NCI-H69 (cell line): ENCODE measurements at places on chromosomes 3 and 15.

DNA sequence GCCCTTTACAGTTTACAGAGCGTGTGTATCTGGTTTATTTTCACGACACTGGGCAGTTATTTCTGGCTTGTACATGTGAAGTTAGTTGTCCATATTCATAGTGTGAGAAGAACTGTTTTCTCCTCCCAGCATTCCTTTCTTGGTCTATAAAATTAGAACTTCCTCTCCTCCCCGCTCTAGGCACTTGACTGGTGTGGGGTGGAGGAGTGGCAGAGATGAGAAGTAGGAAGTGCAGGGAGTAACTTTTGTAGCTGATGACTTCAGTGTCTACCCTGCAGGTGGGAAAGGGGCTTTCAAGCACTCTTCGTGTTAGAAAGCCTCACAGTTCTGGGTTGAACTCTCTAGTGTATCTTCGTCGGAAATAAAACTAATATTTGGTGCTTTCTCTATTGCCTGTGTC is 13.4 kb downstream of the APOD start:
- DNase-seq, result no peak

DNA sequence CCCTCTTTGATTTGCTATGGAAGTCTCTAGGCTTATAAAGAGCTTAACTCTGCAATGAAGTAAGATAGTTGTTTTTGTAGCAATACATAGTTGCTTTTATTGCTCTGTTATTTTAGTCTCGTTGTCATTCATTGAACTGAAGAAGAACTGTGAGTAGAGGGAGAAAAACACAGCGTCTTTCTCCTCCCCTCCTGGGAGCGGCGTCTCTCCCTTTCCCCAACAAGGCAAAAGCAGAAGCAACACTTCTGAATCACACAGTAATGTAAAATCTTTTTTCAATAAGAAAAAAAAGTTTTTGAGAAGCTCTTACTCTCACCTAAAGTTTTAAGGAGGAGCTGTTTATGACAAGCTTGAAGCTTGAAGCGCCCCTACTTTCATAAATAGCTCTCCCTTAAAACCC is 119.3 kb upstream of the SLC7A14 start:
- no peak for DNase-seq

GRCh38 chr15:69058830-69059556 is 44.5 kb downstream of the NOX5 start:
- peak; percentile 93 for DNase-seq

- no peak for DNase-seq
These were observed 100.9 kb upstream of the HACD2 start for GRCh38 chr3:123685780-123686179.

GRCh38 chr15:89067751-89068150 is 20.5 kb upstream of the ABHD2 start:
- no peak for DNase-seq

- DNase-seq, result peak; percentile 54
These were observed 31.4 kb upstream of the CHRNB4 start for GRCh38 chr15:78672285-78673014.

- peak; percentile 3 for DNase-seq
These were observed 16.4 kb downstream of the GRIP2 start for GRCh38 chr3:14523792-14524191.

DNA sequence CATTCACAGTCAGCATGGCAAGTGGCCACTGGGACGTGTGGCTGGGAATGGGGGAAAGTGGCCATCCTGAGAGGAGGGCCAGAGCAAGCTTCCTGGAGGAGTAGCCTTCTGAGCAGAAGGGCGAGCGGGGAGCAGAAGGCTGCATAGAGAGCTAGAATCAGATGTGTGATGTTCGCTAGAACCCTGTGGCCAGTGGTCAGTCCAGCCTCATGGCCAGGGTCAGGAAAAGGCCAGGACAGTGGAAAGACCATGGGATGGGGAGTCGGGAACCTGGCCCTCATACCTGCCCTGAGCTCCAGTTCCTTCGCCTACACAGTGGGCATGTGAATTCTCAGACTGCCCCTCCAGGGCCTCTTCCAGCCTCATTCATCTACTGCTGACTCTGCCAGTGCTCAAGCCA is 102.4 kb downstream of the DNAJB8 start:
- DNase-seq, result no peak

DNA sequence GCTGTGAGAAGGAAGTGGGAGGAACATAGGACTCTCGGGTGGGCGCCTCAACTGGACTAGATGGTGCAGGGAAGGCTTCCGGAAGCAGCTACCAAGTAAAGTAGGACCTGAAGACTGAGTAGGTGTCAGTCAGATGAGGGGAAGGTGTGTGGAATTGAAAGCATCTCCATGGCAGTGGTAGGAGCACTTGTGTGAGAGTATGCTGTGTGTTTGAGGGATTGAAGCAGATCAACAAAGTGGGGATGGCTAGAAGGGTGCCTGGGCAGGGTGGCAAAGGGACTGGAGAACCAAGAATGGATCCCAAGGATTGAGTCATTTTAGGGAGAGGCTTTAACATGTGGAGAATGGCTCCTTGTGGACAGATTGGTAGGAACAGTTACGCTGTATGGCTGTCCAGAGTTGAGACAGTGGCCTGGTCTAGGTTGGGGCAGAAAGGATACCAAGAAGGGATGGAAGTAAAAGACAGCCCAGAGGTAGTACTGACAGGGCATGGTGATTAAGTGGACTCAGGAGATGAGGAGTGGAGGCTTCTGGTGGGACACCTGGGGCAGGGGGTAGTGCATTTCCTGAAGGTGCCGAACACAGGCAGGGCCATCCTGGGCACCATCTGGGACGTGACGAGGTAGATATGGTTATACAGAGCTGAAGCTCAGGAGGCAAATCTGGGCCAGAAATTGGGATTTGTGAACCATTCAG is 1.5 kb downstream of the UQCC5 start:
- no peak for DNase-seq

- no peak for DNase-seq
These were observed 70.3 kb downstream of the TRIM42 start for GRCh38 chr3:140748171-140748570.

DNA sequence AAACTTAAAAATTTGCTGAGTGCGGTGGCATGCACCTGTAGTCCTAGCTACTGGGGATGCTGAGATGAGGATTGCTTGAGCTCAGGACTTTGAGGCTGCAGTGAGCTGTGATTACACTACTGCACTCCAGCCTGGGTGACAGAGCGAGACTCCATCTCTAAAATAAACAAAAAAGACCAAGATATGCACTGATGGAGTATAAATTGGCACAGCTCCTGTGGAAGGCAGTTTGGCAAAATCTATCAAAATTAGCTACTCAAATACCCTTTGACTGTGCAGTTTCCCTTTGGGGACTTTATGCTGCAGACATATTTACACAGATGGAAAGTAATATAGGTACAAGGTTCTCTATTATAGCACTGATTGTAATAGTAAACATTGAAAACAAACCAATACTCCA is 18.1 kb upstream of the U2SURP start:
- peak; percentile 66 for DNase-seq

DNA sequence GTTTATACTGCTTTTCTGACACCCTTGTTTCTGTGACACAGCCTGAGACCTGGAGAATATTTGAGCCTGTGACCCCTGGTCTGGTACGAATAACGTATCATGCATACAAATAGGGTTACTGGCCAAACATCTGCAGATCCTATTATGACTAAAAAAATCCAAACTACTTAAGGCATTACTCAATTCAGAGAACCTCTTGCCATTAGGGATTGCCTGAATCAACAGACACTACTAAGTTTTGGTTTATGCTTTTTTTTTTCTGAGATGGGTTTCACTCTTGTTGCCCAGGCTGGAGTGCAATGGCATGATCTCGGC is 35.4 kb downstream of the OSBPL10 start:
- no peak for DNase-seq

DNA sequence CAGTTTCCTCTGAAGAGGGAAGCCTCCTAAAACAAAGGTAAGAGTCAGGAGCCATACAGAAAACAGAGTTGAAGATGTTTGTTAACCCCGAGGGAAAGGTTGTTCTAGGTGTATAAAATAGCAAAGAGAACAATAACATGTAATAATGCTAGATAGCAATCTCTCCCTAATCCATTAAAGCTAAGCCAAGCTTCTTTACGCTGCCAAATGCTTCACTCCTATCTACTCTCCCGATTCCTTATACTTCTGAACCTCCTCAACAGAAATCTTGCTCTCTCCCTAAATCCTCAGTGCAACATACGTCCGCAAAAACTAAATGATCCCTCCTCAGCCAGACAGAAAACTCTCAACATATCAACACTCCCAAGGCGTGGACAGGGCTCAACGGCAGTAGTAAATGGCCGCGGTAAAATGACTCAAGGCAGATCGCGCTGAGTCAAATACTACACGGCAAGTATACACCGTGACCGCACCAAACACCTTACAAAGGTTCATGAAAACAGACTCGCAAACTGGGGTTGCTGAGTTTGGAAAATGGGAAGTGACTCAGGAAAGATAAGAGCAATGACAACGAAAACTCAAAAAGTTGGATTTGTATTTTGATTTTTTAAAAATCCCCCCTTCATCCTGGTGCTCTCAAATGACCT is 682 bp downstream of the CLDND1 start:
- peak; percentile 53 for DNase-seq

- DNase-seq, result peak; percentile 83
These were observed 617.1 kb downstream of the SQOR start for GRCh38 chr15:46251903-46252302.

- DNase-seq, result peak; percentile 77
These were observed 340.1 kb downstream of the PTPRG start for GRCh38 chr3:61901496-61901895.

DNA sequence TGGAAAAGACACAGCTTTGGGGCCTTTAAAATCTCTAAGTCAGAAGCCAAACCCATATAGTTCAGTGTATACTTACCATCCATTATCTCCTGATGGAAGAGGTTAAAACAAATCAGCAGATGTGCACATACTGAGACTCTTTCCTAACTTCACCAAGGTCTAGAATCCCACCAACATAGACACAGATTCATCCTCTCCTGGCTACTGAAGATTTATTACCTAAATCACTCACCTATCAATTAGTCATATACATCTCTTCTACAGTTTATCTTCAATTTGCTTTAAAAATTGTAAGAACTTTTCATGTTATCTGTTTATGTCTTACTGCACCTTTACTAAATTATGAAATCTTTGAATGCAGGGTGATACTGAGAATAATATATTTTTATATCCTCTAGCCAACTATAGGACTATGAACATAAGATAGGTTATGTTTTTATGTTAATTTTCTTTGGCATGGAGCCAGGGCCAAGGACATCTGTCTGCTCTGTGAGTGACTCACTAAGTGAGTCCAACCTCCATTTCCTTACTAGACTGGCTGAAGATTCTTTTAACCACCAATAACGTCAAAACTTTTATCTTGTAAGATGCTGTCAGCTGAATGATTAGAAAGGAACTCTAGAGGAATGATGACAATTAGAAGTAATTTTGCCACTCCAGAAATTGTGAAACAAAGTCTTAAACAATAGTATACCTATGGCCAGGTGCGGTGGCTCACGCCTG is 397.6 kb downstream of the FOXP1 start:
- DNase-seq, result peak; percentile 73

DNA sequence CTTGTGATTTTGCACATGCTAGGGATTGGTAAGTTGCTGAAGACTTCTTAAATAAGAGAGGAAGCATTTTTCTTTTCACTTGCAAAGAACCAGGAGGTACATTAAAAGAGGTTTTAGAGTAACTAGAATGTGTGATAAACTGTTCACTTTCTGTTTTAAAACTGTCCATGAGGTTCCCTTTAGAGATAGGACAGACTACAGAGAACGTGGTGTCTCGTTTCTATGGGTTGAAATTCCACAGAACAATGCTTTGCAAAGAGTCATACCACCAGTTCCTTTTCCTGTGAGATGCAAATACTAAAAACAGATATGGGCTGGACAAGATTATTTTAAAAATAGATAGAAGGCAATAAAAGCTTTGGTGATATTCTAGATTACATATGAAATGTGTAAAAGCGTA is 372.8 kb downstream of the TIGIT start:
- DNase-seq, result no peak

- no peak for DNase-seq
These were observed 36.7 kb upstream of the ZNF774 start for GRCh38 chr15:90315278-90315982.

DNA sequence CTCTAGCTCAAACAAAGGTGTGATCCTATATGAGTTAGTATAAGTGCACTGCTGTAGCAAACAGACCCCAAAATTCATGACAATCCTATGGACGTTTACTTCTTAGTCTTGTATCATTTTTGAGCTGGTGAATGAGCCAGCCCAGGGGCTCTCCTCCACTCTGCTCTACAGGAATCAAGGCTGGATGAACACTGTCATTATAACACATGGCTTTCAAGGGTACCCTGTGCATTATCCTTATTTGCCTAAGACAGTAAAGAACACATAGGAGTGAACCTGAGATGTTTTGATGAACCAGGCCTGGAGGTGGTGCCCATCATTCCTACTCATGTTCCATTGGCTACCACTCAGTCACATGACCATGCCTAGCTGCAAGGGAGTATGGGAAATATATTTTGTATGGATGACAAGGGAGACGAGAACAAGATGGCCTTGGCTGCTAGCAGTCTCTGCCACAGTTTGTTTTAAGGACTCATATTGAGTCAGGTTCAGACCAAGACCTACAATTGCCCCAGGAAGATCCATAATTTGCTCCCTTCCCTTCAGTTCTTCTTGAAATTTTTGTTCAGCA is 107.4 kb upstream of the HES1 start:
- DNase-seq, result no peak

- DNase-seq, result peak; percentile 43
These were observed 1.3 kb downstream of the ABHD2 start for GRCh38 chr15:89089316-89090230.

DNA sequence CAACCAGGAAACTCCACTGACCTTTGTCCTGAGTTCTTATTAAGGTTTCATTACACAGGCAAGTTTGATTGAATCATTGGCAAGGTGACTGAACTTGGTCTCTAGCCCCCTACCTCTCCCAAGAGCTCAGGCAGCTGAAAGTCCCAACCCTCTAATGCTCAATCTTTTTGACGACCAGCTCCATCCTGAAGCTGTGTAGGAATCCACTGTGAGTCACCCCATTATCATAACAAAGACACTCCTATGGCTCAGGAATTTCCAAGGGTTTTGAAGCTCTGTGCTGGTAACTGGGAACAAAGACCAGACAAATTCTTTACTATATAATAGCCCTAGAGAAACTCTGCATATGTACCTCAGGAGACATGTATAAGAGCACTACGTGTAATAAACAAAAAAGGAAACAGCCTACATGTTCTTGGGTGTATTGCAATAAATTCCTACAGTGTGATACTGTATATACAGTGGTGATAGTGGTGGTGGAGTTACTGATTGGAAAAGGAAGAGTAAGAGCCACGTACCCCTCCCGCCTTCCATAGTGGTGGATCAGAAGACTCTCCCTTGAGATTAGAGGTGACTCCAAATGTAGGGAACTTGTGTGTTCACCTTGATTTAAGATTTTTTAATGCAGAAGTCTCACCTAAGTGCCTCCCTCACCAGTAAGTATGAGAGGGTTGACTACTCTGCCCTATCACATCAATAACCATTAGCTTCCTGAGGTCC is 116.6 kb downstream of the ST8SIA2 start:
- DNase-seq, result no peak

- no peak for DNase-seq
These were observed 199.3 kb downstream of the GAP43 start for GRCh38 chr3:115822579-115822978.

DNA sequence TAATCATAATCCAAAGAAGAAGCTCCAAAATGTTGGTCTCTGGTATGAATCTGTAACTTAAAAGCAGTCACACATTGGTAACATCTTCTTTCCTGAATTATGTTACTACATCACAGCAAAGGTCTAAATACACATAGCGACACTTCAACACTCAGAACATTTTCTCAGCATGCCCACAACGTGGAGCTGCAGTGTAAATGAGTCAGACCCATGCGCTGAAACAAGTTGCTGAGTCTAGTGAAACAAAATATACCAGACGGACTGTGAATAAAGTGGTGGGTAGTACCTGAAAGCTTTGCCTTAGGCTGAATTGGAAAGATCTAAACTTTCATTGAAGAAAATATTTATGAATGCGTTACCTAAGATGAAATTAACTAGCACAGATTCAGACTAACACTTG is 33.2 kb upstream of the GOLGA8B start:
- DNase-seq, result peak; percentile 63
